ENCODE measurements at places on chromosomes 13 and 19.

GRCh38 chr13:95099541-95099940 lies 201.7 kb downstream of the ABCC4 start:
- peak; percentile 51 for DNase-seq

- no peak for DNase-seq
Measured at GRCh38 chr13:95298169-95298965, 2.9 kb downstream of the ABCC4 start.

DNA sequence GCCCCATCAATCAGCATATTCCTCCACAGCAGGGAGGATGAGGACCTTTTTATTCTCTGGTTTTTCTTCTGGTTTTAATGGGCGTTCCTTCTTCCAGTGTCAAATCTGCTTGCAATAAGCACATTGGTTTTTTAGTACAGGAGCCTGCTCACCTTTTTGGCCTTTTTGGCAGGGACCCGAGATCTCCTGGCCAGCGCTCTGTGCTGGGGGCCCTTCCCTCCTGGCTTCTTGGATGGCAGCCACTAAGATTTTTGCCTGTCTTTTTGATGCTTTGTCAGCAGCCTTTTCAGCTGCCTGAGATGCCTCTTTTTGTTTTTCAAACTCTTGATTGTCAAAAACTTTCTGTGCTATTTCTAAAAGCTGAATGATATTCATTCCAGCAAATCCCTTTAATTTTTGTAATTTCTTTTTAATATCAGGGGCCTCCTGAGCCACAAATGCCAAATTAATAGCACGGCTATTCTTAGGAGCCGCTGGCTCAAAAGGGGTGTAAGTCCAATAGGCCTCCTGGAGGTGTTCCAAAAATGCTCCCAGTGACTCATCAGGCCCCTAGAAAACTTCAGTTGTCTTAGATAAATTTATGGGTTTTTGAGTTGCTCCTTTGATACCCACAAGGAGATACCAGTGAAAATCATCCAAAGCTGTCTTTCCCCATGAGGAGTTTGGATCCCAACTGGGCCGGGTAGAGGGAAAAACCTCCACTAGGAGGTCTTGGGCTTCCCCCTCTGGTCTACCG lies 73.0 kb downstream of the ZNF100 start:
- DNase-seq, result no peak

DNA sequence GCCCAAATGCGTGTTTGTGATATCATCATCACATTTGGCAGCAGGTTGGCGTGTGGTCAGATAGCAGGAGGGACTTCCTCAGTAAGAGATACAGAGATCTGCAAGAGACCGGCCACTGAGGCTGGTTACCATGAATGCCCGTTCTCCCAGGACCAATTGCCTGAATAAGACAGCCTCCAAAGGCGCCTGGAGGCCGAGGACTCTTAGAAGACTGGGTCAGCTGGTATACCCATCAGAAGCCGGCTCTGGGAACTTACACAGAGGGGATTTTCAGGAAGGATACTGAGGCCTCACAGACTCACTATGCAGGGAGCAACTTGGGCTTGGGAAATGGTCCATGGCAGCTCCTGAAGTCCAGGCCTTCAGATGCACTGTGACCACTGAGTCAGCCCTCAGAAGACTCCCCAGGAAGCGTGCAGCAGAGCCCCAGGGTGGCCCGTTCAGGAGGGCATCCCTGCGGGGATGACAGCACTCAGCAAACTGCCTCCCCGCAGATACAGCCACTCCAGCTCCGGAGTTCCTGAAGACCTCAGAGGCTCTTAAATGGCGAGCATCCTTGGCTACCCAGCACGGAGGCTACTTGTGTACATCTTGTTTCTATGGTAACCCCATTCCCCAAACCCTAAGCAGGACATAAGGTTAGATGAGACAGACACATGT lies 26.4 kb upstream of the VSTM2B start:
- no peak for DNase-seq

- no peak for DNase-seq
Measured at GRCh38 chr19:16509141-16510061, 13.2 kb downstream of the C19orf44 start.

GRCh38 chr19:33497131-33497777 lies 24.3 kb downstream of the PEPD start:
- DNase-seq, result no peak

GRCh38 chr13:31982540-31982939 lies 49.0 kb upstream of the FRY start:
- peak; percentile 43 for DNase-seq

DNA sequence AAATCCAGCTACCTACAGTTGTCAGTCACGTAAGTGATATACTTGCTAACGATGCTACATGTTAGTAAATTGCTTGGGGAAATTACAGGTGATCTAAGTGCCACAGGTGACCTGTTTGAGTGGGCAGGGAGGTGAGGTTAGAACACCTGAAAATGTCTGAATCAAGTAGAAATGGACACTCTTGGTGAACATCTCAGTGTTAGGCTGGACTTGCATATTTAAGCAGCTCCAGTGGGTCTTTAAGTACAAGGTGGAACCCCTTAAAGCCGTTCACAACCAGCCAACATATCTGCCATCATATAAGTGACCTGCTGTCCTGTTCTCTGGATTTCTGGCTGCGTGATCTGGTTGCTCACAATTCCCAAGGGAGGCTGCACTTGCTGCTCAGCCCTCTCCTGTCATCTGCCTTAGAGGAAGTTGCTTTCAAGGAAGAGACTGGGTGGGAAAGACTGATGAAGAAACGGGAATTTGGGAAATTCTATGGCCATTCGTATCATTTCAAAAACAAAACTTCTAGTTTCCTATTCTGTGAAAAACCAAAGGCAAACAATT lies 244.0 kb downstream of the DCLK1 start:
- DNase-seq, result no peak

- no peak for DNase-seq
Measured at GRCh38 chr13:76929851-76930374, 18.4 kb upstream of the ACOD1 start.

- no peak for DNase-seq
Measured at GRCh38 chr19:8731428-8732169, 10.2 kb downstream of the OR2Z1 start.

GRCh38 chr13:45278096-45278645 lies 62.8 kb downstream of the TPT1 start:
- DNase-seq, result no peak

GRCh38 chr19:1354970-1355567 lies 28.6 kb upstream of the NDUFS7 start:
- no peak for DNase-seq

DNA sequence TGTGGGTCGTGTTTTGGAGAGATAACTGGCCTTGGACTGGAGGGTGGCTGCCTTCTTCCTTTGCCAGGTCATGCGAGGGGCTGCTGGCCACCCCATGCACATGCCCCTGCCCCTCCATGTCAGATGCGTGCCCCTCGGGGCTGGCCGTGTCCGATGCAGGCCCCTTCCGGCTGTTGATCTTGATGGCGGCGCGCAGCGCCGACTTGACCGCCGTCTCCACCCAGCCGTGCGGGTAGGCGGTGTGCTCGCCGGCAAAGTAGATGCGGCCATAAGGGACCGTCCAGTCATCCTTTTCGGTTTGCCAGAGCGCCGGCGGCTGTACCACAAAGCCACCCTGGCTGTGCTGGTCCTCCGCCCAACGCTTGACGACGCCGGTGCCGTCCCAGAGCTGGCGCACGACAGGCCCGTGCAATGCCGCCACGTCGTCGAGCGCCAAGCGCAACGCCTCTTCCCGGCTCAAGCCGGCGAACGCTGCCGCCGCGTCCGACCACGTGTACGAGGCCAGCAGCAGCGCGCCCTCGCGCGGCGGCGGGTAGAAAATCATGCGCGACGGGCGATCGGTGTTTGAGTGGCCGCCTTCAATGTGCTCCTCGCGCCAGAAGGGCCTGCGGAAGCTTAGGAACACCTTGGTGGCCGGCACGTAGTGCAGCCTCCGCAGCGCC lies 6.9 kb downstream of the IL4I1 start:
- DNase-seq, result no peak

- DNase-seq, result peak; percentile 54
Measured at GRCh38 chr13:45167611-45168554, 33.0 kb downstream of the KCTD4 start.

DNA sequence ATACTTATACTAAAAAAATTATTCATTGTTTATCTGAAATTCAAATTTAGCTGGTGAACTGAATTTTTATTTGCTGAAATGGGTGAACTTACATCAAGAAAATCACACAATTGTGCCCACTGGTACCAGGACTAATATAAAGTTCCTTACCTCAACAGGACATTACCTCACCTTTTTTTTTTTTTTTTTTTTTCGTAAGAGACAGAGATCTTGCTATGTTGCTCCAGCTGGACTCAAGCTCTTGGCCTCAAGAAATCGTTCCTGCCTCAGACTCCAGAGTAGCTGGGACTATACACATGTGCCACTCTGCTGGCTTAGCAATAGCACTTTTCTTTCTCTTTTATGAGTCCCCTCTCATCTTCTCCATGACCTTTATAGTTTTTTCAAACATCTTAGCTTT lies 22.5 kb upstream of the NDFIP2 start:
- no peak for DNase-seq

DNA sequence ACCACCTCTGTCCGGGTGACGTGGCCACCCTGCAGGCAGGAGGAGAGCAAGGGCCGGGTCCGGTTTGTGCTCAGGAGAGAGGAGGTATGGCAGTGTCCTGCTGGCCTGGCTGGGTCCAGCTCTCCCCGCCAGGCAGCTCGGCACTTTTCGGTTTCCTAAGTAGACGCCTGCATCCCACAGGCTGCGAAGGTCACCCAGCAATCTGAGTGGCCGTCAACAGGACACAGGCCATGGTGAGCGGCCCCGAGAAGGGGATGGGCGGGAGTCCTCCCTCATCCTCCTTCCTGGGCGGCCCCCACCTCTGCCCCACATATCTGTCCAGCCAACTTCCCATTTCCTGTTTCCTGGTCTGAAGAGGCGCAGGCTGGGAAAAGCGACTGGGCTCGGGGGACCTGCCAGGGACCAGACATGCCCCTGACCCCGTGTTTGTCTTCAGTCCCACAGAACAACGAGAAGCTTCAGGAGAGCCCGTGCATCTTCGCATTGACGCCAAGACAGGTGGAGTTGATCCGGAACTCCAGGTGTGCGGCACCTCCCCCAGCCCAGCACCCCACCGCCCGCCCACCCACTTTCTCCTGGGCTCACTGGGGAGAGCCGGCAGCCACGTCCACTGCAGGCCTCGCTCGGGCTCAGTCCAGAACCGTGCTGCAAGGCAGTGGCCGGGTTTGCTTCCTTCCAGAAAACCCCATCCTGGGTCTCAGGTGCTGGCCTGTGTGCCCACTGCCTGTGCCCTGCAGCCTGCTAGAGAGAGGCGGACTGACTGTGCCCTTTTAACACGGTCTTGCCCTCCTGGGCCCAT lies 16.3 kb downstream of the PIAS4 start:
- no peak for DNase-seq

DNA sequence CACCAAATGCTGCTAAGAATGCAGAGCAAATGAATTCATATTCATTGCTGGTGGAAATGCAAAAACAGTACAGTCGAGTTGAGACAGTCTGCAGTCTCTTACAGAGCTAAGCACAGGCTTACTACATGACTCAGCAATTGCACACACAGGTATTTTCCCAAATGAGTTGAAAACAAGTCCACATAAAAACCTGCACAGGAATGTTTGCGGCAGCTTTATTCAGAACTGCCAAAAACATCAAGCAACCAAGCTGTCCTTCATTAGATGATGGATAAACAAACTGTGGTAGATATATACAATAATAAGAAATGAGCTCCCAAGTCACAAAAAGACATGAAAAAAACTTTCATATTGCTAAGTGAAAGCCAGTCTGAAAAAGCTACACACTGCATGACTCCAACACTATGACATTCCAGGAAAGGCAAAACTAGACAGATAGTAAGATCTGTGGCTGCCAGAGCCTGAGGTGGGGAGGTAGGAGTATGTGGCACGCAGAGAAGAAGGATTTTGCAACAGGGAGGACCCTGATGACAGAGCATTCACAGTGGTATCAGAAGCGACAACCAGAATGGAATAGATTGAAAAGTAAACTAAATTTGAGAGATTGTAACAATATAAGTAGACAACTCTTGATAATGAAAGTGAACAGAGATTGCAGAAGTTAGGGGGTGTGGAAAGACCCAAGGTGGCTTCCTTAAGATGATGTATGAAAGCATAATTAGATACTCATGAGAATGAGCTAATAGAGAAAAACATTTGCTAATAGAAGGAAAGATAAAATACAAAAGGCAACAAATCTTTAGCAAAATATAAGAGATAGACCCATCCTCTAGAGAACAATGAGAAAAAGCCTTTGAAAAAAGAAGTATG lies 52.7 kb downstream of the TSC22D1 start:
- DNase-seq, result peak; percentile 61

GRCh38 chr19:38155453-38155852 lies 68.6 kb downstream of the DPF1 start:
- no peak for DNase-seq

- no peak for DNase-seq
Measured at GRCh38 chr13:66425741-66426140, 804.4 kb downstream of the PCDH9 start.

GRCh38 chr13:50114961-50115360 lies 99.7 kb downstream of the KCNRG start:
- DNase-seq, result no peak

DNA sequence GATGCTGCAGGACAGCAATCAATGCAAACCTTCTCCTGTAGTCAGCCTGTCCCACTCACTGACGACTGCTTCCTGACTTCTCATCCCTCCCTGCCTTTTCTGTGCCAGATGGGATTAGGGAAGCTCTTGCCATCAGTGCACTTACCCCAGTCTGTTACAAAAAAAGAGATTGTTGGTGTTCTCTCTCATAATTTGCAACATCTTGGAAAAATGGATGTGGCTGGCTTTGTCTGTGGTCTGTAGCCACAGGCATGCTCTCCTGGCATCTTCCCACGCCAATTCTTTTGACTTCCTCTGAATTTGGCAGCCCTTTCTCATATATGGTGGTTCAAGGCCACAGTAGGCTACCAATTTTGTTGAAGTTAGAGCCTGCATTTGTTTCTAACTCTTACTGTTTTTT lies 11.6 kb upstream of the HTR2A start:
- DNase-seq, result no peak

DNA sequence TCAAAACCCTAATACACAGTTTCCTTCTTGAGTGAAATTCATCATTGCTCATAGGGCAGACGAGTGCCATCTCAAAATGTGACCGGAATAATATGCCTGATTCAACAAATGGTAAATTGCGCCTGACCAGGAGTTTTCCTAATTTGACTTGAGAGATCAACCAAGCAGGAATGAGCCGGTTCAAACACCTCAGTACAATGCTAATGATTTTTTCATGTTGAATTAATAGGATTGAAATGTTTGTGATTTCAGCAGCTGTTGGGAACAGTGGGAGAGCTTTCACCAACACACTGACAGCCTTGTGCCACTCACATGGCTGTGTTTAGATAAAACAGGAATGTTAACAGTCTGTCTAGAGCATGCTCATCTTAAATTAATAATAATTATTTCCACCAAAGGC lies 484.8 kb downstream of the PCDH9 start:
- DNase-seq, result no peak
